ENCODE measurements at places on chromosomes 2 and 18.

GRCh38 chr2:236164925-236165841 is 3.0 kb downstream of the GBX2 start:
- DNase-seq = no peak

GRCh38 chr18:69021211-69021805 is 223.4 kb downstream of the CCDC102B start:
- DNase-seq = no peak

DNA sequence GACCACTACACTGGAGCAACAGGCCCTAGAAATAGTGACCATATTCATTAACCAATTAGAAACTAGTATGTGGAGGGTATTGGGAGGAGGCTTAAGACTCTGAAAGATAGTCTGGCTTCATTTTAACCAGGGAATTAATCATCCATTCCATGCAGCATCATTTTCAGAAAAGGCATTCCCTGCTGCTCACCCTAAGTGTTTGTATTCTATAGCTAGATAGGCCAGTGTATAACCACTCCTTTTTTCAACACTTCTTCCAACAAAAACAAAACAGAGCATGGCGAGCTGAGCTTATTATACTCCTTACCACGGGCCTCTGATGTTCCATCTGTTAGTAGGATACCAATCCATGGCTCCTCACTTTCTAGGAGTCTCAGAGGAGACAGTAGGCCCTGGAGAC is 112.0 kb upstream of the PKDCC start:
- DNase-seq = no peak

DNA sequence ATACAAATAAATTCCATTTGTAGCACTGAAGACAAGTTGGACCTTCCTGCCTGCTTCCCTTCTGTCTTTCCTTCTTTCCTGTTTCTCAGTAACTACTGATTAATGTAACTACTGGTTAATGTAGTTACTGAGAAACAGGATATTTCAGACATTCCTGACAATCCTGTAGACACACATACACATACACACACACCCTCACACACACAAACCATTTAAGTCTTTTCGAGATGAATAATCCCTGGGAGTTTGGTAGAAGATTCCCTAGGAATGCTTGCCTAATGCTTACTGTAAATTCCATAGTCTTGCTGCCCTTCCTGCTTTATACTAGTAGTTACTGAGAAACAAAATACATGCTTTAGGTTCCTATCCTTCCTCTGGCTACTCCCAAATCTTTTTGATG is 83.9 kb downstream of the PIK3C3 start:
- DNase-seq = no peak

- no peak for DNase-seq
Measured at GRCh38 chr2:144654523-144654922, 134.6 kb upstream of the ZEB2 start.

GRCh38 chr2:147712051-147712450 is 132.8 kb upstream of the ACVR2A start:
- peak; percentile 19 for DNase-seq

DNA sequence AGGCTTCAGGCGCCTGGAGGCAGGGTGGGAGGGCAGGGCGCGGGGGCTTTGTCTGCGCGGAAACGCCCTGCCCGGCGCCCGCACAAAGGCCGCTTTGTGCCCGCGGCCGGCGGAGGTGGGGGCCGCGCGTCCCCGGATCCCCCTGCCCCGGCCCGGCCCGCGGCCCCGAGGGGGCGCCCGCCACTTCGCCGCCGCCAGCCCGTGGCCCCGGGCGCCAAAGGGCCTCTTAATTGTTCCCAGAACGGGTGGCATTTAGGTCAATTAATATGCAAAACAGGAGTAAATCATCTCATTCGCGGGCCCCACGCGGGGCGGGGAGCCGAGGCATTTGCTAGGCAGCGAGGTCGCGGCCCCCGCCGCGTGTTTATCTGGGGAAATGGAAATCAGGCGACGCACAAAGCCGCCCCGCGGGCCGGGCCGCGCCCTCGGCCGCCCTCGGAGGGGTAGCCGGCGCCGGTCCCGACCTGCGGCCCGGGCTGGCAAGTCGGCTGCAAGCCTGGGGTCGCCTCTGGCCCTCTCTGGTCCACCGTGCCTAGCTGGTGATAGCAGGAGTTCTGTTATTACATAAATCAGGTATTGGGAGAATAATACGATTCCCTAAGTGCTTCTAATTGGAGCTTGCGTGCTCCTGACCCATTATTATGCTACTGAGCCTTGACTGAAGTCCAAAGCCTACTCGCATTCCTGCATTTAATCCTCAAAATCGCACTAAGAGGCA is 148.2 kb upstream of the GLI2 start:
- no peak for DNase-seq

GRCh38 chr2:47221039-47221438 is 65.9 kb upstream of the STPG4 start:
- no peak for DNase-seq

DNA sequence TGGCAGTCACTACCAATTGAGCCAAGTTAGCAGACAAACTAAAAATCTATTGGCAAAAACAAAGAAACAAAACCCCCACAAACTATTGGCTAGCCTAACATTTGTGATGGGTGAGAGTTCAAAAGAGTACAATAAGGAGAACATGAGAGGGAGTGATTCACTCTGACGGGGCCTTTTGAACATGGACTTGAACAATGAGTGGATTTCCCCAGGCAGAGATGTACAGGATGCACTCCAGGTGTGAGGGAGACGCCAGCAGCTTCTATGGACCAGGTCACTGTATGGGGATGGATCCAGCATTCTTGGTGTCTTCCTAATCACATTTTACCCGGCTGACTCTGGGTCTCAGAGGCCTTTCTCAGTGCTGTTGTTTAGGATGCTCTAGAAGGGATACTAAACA is 167.5 kb upstream of the SMAD2 start:
- no peak for DNase-seq

- DNase-seq = no peak
Measured at GRCh38 chr2:43041661-43042360, 184.6 kb downstream of the ZFP36L2 start.

DNA sequence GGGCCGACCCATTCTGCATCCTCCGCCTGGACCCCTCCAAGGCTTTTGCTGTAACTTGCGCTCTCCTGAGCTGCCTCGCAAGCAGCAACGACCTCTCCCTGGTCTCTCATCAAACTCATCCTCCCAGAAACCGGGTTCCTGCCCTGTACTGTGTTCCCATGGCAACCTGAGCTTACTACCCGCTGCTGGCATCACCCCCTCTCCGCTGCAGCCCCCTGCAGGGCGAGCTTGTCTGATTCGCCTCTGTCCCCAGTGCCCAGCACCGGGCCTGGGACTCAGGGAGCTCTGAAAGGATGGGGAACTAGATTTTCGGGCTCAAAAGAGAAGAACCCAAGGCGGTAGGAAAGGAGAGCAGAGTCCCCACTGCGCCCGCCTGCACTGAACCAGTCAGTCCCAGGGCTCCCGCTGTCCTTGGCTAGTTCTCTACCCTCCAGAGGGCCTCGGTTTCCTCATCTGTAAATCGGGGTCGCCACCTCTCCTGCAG is 463 bp downstream of the HS1BP3 start:
- peak; percentile 43 for DNase-seq

DNA sequence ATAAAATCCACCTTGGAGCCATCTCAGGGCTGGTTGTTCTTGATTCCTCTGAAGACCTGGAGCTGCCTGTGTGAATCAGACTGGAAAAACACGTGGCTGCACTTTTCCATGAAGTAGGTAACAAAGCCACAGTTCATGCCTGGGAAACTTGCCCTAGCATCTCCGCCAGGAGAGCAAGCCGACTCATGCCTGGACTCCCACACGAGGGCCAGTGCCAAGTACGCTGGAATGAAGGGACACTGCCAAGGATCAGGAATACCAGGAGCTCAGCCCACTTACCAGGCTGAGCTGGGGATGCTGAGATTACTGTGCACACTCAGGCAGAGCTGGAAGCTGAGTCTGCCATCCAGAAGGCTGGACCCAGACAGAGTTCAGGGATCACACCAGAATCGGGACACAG is 10.9 kb upstream of the FHL2 start:
- no peak for DNase-seq

DNA sequence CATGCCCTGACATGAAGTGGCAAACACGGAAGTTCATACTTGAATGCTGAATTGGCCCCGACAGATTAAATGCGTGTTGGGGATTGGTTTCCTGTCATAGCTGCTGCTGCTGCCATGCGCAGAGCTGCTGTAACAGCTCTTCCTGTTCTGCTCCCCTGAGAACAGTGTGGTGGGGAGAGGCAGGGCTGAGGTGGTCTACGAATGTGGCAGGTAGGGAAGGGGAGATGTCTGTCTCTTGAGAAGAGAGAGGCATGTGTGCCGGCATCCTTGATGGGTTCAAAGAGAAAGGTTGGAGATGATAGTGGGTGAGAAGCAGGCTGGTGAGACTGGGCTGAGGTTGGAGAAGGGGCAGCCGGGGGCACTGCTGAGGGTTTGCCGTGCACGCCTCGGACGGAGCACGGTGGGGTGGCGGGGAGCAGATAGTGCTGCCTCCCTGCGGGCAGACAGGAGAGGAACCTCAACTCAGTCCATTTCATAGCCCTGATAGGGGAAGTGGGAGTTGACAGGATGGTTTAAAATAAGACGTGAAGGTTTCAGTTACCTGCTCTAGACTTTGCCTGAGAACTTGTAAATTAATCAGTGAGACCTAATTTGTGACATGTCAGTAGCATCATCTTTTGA is 46.1 kb downstream of the TMEM185B start:
- peak; percentile 87 for DNase-seq

DNA sequence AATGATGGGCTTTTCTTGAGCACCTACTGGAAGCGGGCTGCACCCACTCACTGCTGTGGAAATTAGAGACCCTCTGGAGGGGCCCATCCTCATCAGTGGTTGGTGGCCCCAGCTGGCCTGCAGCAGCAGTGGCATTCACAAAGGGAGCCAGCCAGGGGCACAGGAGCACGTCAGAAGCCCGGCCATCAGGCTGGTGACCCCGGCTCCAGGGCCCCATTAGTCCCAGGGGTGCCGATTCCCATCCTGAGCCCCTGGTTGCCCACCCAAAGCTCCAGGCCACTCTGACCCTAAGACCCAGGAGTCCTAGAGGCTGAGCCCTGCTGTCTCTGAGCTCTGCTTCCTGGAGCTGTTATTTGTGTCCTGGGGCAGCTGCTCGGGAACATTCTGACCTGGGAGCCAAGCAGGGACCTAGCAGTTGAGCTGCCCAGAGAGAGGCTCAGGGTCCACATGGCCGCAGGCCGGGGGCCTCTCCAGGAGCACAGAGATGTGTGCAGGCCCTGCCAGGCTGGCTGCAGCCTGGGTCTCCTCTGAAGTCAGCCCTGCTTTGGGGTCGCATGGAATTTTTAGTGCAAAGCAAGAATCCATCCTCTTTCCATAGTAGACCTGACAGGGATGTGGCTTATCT is 207.2 kb downstream of the KLHL29 start:
- DNase-seq = no peak

- DNase-seq = no peak
Measured at GRCh38 chr2:28678175-28678855, 73.3 kb upstream of the PPP1CB start.
